ENCODE measurements at places on chromosomes 13 and 19.

DNA sequence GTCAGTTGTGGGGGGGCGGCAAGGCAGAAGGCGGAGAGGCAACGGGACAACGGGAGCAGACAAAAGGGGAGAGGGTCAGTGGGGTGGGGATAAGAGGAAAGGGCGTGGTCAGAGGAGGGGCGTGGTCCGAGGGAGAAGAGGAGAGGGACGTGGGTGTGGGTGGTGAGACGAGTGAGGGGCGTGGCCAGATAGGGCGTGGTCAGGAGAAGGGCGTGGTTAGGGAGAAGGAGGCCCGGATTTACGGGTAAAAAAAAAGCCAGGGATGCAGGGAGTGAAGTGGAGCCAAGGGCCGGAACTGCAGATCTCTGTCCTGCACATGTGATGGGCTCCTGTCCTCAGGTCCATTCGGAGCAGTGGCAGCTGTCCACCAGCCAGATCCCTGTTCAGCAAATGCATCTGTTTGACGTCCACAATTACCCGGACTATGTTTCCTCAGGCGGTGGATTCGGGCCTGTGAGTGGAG lies 21.5 kb downstream of the CPT1C start:
- no peak for DNase-seq

DNA sequence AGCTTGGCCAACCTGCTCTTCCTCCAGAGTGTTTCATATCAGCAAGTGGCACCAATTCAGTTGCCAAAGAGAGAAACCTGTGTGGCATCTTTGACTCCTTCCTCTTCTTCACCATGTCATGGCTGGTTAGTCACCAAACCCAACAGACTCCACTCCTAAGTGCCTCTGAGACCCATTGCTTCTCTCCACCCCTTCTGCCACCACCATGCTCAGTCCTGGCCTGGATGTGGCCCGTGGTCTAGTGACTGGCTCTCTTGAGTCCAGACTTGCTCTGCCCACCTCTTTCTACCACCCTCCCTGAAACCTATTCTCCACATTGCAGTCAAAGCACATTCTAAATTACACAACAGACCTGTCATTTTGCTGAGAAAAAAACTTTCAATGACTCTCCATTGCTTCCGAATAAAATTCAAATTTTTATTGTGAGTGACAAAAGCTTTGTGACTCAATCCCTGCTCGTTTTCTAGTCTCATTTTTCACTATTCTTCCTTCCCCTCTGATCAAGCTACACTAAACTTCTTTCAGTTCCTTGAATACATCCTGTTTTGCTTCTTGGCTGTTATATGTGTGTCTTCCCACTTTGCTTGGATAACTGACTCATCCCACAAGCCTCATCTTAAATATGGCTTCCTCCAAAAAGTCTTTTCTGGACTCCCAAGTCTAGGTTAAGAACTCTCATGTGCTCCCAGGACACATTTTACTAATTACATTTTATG lies 12.0 kb upstream of the TNFSF11 start:
- DNase-seq = no peak

DNA sequence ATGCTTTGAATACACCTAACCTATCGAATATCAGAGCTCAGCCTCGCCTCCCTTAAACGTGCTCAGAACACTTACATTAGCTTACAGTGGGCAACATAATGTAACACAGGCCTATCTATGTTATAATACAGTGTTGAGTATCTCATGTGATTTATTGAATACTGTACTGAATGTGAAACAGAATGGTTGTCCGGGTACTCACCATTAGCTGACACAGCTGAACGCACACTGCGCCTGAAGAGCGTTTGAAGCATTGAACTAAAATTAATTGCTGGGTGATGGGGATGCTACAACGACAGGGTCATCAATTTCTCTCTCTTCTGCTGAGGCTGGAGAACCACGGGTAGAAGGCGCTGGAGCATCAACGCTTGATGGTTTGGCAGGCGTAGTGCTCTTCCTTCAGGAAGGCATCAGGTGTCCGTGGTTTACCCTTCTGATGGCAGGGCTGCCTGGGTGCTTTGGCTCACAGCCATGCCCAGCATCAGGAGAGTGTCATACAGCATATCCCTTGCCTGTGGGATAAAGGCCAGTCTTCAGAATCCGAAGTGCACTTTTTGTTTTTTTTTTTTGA lies 46.9 kb upstream of the UBE2L5 start:
- DNase-seq = no peak

GRCh38 chr13:108962654-108963053 lies 333.2 kb downstream of the MYO16 start:
- DNase-seq = no peak

DNA sequence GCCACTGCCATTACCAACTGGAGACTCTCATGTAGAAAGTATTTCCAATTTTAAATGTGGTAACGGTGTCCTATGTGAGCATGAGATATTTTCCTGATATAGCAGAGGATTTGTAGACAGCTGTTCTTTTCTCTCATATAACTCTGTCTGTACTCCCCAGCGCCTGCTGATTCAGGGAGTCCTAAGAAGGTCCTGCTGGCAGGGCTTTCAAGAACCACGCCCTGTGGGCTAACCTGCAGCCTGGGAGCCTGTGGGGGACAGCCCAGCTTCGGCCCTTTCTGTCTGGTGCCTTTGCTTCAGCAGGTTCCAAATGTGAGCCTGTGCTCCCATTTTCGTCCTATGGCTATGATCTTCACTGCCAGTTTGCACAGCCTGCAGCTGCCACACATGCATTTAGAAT lies 316.8 kb downstream of the ATP8A2 start:
- DNase-seq = no peak

GRCh38 chr13:76600081-76600480 lies 286.1 kb downstream of the KCTD12 start:
- no peak for DNase-seq

- no peak for DNase-seq
These were observed 37.0 kb upstream of the TEX29 start for GRCh38 chr13:111283457-111283856.

- no peak for DNase-seq
These were observed 10.9 kb downstream of the RFX1 start for GRCh38 chr19:13995017-13995728.

DNA sequence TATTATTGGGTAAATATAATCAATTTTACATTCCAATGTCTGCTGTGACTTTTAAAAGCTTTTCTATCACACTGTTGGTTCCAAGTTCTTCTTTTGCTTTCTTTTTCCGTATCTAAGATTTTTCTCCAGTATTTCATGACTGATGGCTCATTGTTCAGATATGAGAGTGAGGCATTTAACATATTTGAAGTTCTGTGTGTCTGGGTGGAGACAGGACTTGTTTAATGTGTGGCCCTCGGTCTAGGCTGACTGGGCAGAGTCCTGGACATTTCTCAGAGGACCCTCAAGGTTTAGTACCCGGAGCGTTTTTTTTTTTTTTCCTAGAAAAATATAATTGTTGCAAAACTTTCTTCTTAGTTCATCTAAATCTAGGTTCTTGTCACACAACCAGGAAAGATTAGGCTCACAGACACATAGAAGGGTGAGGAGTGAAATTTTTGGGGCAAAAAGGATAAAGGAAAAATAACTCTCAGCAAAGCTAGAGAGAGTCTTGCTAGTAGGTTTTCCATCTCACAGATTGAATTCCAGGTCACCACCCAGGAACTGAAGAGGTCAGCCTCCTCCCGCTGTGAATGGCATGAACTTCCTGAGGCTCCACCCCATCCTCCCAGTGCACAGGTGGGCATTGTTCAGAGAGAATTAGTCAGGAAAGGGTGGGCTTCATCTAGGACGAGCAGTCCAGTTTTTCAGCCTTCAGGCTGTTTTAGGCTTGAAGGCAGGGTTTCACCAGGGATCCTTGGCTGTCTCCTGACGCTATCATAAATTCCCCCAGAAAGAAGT lies 1002.4 kb upstream of the PCDH9 start:
- DNase-seq = no peak

DNA sequence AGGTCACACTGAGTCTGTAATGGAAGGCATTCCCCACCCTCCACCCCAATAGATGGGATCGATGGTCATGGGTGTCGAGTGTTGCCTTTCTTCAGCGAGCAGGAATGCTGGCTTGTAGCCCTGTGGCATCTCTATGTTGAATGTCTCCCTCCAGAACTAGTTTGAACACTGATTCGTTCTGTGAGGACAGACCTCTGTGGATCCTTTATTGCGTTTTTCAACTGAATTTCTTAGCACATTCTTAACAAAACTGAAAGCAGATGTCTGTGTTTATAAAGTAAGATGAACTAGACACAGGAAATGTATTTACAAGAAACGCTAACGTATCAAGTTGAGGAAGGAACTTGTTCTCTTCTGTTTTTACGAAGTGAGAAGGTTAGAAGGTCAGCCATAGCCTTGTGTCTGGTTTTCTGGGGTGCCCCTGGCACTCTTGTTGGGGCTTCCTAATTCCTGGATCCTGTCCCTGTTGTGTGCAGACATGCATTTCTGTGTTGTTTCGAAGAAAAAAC lies 36.8 kb upstream of the TM9SF2 start:
- DNase-seq = no peak

GRCh38 chr19:28498404-28498976 lies 714.5 kb downstream of the UQCRFS1 start:
- no peak for DNase-seq

DNA sequence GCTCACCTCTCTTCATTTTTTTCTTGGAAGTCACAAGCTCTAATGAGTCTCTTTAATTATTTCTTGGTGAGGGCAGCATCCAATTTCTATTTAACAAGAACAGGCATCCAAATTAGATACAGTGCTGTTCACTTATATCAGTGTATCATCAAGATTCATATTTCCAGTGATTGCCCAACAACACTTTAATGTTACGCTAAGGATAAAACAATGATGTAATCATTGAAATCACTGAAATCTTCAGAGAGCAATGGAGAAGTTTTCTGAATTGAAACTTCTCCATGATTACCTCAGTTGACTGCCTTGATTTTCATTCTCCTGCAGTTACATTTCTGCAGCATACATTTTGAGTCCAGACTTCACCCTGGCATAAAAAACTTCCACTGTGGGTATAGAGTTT lies 17.1 kb upstream of the LRCH1 start:
- no peak for DNase-seq

- DNase-seq = no peak
These were observed 73.1 kb upstream of the OLFM4 start for GRCh38 chr13:52955472-52955874.

GRCh38 chr13:53141336-53141735 lies 112.7 kb downstream of the OLFM4 start:
- DNase-seq = no peak

DNA sequence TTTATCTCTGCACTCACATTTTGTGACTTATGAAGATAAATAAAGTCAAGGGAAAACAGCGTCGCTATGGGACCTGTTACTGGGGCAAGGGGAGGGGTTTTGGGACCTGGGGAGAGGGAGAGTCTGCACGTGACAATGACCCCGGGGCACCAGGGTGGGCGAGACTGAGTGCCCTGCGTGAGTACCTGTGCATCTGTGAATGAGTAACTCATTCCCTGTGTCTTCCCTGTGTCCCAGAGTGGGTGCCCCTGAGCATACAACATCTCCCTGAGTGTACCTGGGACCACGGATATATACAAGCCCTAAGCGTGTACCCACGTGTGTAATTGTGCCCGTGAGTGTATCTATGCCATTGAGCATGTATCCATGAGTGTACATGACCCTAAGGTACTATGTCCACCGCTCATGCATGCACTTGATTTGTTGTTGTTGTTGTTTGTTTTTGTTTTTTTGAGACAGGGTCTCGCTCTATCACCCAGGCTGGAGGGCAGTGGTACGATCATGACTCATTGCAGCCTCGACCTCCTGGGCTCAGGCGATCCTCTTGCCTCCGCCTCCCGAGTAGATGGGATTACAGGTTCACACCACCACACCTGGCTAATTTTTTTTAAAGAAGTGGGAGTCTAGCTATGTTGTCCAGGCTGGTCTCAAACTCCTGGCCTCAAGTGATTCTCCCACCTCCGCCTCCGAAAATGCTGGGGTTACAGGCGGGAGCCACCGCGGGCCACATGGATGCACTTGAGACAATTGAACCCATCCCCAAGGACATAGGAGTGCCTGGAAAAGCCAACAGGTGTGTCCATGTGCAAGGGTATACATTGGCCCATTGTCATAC lies 645 bp upstream of the TRAPPC5 start:
- no peak for DNase-seq

DNA sequence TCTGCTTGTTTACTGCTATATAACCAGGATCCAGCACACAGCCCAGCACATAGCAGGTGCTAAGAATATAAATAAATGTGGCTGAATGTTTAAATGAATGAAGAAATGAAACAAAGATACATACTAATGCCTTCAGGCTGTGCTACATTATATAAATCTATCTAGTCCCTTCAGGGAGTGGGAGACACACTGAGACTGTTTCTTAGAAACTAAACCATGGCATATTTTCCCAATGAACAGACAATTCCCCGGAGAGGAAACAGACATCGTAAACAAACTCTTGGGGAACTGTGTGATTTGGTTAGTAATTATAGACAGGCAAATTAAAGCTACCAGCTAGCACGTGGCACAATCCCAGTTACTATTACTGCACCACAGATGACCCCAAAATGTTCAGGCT lies 9.7 kb upstream of the FEM1A start:
- DNase-seq = no peak

GRCh38 chr13:76709851-76710250 lies 176.4 kb downstream of the KCTD12 start:
- DNase-seq = no peak

- no peak for DNase-seq
These were observed at the start of gene HMG20B for GRCh38 chr19:3572855-3573161. HMG20B (plus strand) TSS chr19:3572944; CDS start chr19:3573310, 366 bp downstream.

DNA sequence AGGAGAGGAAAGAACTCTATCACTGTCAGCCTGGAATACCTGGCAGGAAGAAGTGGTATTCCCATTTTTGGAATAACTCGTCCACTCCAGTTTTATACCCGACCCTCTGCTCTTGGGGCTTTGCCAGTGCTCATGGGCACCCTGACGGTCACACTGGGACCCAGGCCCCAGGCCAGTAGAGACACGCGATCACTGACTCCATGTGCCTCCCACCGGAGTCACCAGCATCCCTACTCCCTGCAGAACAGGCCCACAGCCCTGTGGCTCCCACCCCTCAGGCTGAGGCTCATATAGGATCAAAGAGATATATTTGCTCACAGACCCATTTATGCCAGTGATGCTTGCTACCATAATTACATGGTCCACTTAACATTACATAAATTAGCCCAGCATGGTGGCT lies 3.5 kb downstream of the GRTP1 start:
- no peak for DNase-seq

DNA sequence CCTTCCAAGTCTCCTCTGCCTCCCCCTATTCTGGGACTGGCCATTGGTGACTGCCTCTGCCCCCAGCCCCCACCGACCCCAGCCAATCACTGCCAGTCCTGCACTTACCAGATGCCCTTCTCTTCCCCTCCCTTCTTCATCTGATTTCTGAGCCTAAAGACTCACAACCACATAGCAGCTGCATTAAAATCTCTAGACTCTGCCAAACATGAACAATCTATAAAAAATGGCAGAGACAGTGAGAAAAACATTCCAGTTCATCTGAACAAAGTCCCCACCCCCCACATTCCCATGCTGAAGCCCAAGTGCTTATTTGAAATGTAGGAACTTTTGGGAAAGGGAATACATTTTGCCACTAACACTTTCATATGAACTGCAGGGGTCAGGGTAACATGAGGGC lies 60.8 kb downstream of the KCTD12 start:
- no peak for DNase-seq

GRCh38 chr19:7602240-7602934 lies 6.7 kb downstream of the CAMSAP3 start:
- DNase-seq = no peak
